ENCODE measurements at places on chromosomes 3 and 15.

DNA sequence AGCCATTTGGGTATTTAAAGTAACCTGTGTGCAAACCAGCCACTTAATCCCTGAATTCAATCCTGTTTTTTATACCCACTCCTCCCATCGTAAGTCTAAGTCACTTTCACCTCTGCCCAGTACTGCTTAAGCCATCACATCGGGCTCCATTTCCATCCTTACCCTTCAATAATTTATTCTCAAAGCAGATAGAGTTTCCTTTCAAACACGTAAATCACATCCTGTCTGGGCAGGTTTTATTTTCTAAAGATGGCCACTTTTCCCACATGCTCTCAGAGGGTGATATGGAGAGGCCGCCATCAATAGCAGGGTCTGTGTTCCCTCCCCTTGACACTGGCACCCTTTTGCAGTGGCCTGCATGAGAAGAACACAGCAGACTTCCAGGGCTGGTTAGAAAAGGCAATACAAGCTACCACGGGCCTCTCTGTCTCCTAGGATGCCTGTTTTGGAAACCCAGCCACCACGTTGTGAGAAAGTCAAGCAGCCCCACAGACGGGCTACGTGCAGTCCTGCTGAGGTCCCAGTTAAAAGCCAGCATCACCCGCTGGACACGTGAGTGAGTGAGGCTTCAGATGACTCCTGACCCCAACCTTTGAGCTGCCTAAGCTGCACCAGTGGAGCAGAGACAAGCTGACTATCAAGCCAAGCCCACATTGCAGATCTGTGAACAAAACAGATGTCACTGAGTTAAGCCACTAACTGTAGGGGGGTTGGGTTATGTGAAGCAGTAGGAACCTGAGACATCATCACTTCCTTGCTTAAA, 241.8 kb upstream of the SLCO3A1 start:
- DNase-seq, result no peak

DNA sequence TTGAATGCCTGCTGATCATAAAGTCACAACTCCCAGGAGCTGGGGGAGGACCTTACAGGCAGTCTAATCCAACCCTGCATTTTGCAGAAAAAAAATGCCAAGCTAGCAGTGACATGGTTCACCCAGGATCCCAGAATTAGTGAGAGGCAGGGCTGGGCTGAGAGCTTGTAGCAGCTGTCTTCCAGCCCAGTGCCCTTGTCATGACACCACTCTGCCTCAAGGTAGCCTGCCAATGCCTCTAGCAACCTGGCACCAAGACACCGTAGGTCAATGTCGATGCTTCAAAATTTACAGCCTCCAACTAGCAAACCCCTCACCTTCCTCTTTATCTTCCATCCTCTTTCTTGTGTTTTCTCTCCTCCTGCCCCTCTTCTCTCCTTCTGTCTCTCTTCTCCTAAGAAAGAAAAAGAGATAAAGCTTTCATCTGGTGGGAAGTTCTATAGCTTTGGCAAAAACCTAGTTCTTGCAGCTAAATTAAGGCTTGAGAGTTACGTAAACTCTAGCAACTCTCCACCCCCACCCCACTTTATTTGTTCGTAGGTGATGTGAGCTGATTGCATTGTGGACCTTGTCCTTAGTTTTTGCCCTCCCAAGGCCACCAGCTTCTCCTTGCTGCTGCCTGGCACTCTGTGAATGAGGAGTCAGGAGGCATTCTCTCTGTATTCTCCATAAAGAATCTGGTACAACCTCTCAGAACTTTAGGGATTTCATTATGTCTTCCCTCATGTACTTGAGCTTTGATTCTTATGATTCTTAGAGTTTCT, 18.3 kb upstream of the BFSP2 start:
- no peak for DNase-seq

- no peak for DNase-seq
Measured at GRCh38 chr15:89112341-89112971, 24.2 kb downstream of the ABHD2 start.

- DNase-seq, result no peak
Measured at GRCh38 chr15:37289109-37289765, 188.9 kb upstream of the MEIS2 start.

DNA sequence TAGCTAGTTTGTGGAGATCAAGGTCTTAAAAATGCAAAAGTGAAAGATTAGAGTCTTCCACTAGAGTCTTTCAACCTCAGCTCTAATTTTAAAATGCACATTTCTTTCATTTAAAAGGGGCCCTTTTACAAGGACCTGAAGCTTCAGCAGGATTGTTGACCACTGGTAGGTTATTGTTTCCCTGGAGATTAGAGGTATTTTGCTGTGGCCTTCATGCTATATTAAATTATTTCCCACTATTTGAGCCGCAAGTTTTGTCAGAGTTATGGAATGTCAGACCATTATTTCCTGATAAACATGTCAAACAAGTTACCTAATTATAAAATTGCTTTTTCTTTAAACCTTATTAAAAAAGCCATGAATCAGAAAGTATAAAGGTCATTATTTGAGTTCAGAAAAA, 103.1 kb upstream of the CCNL1 start:
- DNase-seq, result no peak

DNA sequence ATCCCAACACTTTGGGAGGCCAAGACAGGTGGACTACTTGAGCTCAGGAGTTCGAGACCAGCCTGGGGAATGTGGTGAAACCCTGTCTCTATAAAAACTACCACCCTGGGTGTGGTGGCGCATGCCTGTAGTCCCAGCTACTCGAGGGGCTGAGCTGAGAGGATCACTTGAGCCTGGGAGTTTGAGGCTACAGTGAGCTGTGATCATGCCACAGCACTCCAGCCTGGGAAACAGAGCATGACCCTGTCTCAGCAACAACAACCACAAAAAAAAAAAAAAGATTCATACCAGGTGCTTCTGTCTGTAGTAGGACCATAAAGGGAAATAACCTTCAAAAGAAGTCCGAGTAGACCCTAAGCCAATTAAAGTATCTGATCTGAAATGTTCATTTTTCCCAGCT, 94.5 kb downstream of the SERPINI1 start:
- DNase-seq, result no peak

DNA sequence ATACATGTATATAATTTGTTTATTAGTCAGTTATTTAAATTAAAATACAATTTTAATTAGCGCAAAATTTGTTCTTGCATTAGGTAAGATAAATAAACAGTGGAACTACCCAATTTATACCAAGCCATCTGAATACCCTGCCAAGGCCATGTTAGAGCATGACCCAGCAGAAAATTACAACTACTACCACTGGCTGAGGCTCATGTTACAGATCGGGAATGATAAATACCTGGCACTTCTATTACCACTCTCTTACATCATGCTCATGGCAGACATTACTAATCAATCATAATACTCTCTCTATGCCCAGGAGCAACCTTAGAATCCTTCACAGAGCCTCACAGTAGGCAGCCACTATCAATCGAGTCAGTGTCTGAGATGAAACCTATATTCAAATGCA, 21.2 kb upstream of the LMOD3 start:
- no peak for DNase-seq

- no peak for DNase-seq
Measured at GRCh38 chr15:99042892-99043291, 35.3 kb upstream of the PGPEP1L start.

GRCh38 chr3:105906836-105907235, 38.0 kb upstream of the CBLB start:
- DNase-seq, result peak; percentile 50

- no peak for DNase-seq
Measured at GRCh38 chr3:125119752-125120378, 64.1 kb upstream of the HEG1 start.

DNA sequence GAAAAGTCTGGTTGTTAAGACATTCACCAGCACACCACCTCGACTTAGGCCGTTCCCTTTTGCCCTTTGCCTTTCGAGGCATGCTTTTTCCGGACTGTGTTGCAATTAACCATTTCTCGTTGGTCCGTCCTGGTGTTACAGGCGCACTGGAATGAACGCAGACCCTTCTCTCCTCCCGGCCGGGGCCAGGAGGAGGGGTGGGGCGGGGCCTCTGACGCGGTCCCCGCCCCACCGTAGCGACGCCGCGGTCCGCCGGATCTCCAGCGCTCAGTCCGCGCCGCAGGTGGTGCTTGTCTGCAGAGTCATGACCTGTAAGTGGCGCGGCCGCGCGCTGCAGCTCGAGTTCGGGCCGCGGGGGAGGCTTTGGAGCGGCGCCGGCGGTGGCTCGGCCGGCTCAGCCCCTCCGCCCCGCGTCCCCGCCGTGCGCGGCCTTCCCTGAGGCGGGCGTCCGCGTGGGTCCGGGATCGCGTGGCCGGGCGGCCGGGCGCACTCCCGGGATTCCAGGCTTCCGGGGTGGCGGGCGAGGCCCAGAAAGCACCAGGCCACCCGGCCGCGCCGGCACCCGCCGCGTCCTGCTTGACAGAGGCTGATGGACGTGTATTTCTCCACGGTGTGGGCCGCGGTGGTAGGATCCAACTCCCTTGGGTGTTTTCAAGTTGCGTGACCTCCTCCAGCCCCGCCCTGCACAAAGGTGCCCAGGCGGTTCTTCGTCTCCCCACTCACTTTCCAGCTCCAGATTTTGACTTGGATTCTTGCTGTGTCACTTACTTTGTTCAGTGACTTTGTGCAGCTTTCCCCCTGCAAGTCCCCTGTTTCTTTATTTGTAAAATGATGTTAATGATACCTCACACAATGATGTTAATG, at the start of gene NIT2:
TSS of gene NIT2 (plus strand) at position 270 of the 864 bp plus-strand sequence. CDS start at position 305, 35 bp downstream.
- DNase-seq, result peak; percentile 53

DNA sequence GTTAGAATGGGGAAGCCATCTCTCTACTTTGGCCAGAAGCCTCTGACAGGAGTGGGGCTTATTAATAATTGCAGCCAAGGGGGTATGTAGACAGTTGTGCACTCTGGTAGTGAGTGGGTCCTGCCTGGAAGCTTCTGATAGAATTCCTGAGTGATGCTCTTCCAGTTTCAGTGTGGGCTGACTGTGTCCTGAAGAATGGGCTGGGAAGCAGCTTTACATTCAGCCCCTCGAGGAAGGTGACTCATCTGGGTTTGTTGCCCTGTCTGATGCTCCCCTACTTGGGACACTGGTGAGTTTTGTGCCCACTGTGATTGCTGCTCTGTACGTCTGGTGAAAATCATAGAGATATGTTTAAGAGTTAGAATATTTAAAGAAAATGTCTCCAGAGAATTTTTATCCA, 444.7 kb upstream of the RBMS3 start:
- DNase-seq, result no peak

DNA sequence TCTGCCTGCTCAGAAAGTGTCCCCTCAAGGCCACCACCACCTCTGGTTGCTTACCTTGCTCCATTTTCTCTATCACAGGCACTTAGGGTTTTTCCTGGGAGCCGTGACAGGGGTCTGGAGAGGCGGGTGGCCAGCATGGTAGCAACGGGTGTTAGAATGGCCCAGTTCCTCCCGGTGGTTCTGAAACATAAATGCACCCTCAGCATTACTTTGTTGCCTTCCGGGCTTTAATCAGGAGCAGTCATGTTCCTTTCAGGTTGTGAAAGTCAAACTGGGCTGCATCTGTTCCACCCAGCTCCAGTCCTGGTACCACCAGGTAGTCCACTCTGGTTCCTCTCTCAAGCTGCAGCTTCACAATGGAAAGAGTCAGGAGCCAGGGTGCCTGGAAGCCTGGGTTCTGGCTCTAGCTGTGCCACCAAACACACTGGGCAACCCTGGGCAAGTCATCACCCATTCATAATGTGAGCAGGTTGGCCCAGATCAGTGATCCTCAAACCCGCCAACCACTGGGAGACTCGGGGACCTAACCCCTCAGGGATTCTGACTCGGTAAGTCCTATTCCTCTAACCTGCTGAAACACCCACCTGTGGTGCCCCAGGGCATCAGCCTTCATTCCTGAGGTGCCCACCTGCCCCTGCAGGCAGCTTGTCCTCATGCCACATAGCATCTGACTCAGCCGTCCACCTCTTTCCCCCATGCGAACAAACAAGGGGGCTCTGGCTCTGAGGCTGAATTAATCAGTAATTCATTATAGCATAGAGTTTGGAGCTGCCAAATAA, 9.3 kb downstream of the BDH1 start:
- DNase-seq, result no peak

DNA sequence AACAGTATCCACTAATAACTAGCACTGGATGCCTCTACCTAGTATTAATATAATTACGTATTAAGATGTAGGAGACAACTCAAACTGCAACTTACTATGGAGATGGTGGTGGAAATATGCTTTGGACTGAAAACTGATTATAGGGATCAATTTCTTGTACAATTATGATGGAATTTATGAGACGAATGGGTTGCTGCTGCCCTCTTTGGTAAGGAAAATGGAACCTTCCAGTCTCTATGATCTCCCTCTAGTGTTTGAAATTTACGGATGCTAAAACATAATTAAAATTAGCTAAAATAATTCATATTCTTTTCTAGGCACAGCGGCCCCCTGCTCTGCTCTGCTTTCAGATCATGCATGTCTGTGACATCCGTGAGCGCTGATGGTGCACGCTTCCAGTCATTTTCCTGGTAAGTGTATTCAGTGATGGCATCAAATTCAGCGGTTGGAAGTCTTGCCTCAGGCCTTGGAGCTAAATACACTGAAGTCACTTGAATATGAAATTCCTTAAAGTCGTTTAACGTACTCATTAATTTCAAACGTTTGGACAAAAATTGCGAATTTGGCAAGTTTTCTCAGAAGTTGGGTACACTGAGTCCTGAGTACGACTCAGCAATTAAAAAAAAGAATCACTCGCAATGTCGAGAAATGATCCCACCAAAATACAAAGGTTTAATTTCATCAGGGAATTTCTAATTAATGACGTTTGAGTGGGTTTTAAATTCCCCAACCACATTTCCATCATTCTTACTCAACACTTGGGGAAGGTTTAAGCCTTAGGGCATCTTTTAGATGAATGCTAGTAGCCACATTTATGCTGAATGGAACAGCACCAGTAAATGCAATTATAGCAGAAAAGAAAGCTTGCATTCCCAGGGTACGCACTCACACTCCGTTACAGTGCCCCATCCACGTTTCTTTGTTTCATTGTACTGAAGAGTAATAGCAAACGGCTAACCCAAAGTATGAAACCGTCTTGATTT, 132.6 kb downstream of the NR2F2 start:
- DNase-seq, result no peak

DNA sequence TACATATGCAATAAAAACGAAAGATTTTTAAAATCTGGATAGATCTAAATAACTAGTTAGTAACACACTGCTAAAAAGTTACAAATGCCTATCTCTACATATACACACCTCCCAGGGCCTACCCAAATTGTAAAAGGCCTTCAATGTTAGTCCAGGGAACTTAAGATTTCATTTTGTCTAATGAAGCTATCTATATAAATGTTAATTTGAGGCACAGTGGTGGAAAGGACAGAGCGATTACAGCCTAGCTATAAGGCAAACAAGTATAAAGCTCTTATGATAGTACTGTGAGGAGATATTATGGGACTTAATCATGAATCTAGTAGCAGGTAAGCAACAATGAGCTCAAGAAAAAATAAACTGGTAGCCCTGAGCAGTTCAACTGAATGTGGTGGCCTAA, 101.7 kb downstream of the STAG1 start:
- DNase-seq, result no peak

GRCh38 chr3:149941186-149941585, 29.5 kb downstream of the PFN2 start:
- no peak for DNase-seq

- DNase-seq, result no peak
Measured at GRCh38 chr3:14522129-14522691, 17.9 kb downstream of the GRIP2 start.

- no peak for DNase-seq
Measured at GRCh38 chr3:52372822-52373504, 56.8 kb downstream of the DNAH1 start.

GRCh38 chr3:47096959-47097358, 67.0 kb downstream of the SETD2 start:
- no peak for DNase-seq
